ENCODE measurements at places on chromosomes 5 and 9. TPM values are rescaled to one million over a fixed set of nuclear protein-coding genes. Genes with fewer than 3 reads are reported as not detected.
A peak's percentile ranks its signal among the peaks of the same experiment; 100 is the strongest.

- DNase-seq, result no peak
Measured at GRCh38 chr5:71972777-71973473, 134.3 kb upstream of the MAP1B start.

DNA sequence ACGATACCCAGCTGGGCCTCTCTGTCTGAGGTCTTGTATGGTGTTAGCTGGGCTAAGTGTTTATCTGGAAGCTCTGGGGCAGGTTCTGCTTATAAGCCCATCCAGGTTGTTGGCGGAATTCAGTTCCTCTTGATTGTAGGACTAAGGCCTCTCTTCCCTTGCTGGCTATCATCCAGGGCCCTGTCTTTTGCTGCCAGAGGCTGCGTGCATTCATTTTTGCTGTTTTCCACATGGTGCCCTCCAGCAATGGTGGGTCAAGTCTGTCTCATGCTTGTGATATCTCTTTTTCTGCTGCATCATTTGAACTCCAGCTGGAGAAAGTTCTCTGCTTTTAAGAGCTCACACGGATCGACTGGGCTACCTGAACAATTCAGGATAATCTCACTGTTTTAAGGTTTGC, 105.7 kb upstream of the ZNF618 start:
- DNase-seq, result peak; percentile 14

- DNase-seq, result peak; percentile 27
Measured at GRCh38 chr5:78320401-78320800, 25.9 kb upstream of the AP3B1 start.

DNA sequence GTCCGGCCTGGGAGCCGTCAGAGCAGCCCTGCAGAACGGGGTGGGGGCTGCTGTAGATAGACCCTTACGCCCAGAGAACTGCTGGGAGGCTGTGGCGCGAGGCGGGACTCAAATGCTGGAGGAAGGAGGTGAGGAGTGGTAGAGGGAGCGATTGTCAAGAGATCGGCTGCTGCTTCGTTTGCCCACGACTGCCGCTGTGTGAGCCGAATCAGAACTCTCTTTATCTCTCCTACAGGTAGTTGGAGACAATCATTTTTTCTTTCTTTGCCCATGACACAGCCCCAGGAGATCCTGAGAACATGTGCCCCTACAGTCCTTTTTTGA, 456 bp downstream of the ZNF79 start:
- no peak for DNase-seq

DNA sequence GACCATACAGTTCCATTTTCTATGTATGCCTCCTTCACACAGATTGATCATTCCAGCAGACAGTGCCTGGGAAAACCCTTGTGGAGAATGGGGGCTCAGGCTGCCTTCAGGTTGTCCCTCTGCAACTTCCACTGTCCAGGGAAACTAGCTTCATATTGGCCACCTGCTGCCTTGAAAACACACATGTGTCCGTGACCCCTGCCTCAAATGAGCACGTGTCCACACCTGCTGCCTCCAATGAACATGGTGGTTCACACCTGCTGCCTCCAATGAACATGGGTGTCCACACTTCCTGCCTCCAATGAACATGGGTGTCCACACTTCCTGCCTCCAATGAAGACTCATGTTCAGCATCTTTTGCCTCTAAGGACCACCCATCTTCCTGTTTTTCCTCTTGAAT, 185.4 kb upstream of the ADCY2 start:
- no peak for DNase-seq

DNA sequence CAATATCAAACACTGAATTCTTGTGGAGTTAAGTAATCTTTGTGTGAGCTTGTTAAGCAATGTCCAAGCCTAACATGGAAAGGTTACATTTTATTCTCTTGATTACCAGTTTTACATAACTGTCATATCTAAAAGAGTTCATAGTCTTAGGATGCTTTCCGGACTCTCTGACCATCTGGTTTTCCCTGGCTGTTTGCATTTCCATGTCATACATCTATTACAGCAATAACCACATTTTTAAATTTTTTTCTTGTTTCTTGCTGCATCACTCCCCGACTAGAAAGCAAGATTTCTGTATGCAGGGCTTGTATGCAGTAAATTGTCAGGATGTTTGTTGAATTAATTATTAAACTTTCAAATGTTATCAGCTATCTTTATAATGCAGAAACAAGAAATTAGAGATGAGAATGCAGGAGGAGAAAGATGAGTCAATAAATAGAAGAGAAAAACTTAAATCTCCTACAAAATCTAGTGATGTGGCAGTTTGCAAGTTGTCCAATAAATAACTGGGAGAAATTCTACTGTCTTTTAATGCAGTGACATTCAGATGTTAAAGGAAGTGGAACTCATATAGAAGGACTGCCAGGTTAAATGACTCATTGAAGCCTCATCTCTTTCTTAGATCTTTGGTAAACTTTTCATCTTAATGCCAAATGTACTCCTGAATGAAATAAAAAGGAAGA, 179.6 kb upstream of the SGCD start:
- DNase-seq, result no peak

DNA sequence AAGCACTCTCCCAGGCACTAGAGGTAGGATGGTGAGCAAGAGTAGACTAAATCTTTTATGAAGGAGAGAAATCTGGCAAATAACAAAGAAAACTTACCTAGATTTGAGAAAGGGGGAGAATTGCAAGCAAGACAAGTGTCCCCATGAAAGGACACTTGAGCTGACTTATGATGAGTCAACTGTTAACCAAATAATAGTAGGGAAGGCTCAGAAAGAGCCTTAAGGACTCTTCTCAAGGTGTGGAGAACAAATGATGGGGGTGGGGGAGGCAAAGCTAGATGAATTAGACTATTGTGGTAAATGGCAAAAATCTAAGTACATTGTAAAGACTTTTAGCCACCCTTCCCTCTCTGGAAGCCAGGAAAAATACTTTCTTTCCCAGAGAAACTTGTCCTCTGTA, 77.6 kb upstream of the RASA1 start:
- DNase-seq, result no peak

- DNase-seq, result no peak
Measured at GRCh38 chr9:94785215-94786169, 59.0 kb downstream of the AOPEP start.

ZDHHC11 gene
- total RNA-seq, result 1.2 TPM

RBM18 gene
- 28.8 TPM for total RNA-seq

RNF180 gene
- not detected for total RNA-seq

DIPK1B gene
- not detected for total RNA-seq
